ENCODE measurements at places on chromosomes 4 and X.

GRCh38 chr4:28082686-28083390 is 1222.2 kb downstream of the STIM2 start:
- no peak for DNase-seq

DNA sequence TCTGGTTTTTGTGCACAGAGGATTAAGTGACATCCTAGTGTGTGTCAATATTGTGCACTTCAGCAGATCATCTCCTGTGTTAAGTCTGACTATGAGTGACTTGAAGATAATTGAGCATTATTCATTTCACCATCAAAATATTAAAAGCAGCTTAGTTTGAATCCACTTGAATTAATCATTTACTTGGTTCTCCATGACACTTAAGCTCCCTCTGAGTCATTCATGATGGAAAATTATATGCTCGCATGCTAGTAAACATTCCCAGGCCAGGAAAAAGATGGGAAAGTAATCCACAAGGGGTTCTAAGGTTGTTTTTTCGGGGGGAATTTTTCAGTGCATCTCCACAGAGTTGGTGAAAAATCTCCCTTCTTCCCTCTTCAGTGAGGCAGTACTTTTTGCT is 97.2 kb upstream of the EOLA2 start:
- DNase-seq, result no peak

- no peak for DNase-seq
These were observed 461.2 kb downstream of the KCTD8 start for GRCh38 chr4:43987331-43987944.

GRCh38 chr4:2340272-2341061 is 78.0 kb downstream of the ZFYVE28 start:
- DNase-seq, result no peak

DNA sequence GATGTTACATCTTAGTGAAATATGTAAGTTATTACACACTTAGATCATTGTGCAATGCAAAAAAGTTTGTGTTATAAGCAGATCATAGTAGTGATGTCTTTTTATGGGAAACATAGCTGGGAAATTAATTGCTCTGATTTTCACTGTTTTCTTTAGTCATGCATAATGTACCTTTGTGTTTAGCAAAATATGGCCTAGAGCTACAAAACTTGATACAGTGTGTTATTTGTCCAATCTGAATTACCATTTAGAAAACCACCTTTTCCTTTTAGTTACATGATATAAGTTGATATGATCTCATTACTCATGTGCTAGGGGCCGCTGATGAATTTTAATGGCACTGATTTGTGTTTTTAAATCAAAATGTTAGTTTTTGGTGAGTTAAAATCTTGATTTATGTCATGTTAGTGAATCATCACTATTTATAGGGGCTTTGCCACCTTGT is 2.0 kb downstream of the BMPR1B start:
- no peak for DNase-seq

All from hematopoietic multipotent progenitor cell treated with erythropoietin and hydrocortisone succinate and interleukin-3 and kit ligand, for 17 days (in vitro differentiated cells).